ENCODE measurements at places on chromosomes 3 and 15.

DNA sequence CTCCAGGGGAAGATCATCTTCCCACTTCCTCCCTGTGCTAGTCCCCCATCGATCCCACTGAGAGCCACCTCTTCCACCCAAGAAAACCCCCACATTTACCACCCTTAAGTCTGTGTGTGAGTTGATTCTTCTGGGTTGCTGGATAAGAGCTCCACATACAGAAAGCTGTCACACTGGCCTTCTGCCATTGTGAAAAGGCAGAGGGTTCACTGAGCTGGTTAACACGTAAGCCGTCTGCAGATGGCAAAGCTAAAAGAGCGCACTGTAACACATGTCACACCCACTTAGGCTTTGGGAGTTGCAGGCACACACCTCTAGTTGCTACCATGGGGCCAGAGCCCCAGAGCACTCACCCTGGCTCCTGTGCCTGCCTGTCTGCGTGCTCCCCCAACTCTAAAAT is 309.8 kb upstream of the LRRC3B start:
- no peak for DNase-seq

GRCh38 chr15:28079313-28079969 is 19.7 kb downstream of the OCA2 start:
- no peak for DNase-seq

DNA sequence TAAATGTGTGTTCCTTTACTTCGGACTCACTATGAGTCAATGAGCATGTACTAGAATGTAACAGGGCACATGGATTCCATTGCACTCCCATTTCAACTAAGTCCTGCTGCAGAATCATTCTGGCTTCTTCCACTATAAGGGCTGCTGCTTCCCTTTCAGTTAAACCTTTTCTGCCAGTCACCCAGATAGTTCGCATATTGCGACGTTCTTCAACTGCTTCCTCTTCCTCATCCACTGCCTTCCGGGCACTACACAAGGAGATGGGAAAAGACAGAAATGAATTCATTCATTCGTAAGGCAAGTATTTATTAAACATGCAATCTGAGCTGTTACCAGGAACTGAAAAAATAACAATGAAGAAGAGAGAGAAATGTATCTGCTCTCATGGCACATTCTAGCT is 55.6 kb downstream of the POLQ start:
- no peak for DNase-seq

DNA sequence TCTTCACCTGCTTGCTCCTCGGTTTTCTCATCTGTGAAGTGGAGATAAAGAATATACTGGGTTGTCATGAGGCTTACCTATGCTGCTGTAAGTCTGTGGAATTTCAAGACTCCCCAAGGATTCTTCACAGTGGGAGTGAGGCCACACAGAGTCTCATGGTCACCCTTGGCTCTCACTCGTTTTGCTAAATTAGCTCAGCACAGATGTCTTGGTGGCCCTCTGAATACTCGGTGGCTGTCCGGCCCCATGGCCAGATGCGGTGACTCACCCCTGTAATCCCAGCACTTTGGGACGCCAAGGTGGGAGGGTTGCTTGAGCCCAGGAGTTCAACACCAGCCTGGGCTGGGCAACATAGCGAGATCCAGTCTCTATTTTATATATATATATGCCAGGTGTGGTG is 5.0 kb upstream of the CHCHD6 start:
- no peak for DNase-seq

DNA sequence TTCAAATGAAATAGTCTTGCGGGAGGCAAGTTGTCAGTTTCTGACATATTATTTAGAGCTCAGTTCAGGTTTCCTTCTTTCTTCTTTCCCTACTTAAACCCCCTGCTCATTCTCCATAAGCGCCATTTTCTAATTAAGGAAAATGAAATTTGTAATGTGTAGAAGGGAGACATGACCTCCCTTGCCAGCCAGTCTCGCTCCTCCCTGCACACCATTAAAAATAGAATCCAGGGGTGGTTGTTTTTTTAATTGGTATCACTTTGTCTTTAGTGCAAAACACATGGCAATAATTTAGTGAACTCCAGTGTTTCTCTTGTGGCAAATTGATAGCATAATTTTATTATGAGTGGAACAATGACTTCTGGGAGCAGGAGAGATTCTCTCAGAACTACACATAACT is 160.1 kb downstream of the MEIS2 start:
- no peak for DNase-seq

DNA sequence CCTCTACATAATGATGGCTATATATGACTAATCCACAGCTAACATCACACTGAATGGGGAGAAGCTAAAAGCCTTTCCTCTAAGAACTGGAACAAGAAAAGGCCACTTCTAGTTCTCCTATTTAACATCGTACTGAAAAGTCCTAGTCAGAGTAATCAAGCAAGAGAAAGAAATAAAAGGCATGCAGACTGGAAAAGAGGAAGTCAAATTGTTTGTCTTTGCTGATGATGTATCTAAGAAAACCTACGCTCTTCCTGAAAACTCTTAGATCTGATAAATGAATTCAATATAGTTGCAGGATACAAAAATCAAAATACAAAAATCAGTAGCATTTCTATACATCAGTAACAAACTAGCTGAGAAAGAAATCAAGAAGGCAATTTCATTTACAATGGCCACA is 116.9 kb downstream of the TP63 start:
- no peak for DNase-seq

GRCh38 chr3:38558864-38559263 is 62.7 kb downstream of the EXOG start:
- no peak for DNase-seq

DNA sequence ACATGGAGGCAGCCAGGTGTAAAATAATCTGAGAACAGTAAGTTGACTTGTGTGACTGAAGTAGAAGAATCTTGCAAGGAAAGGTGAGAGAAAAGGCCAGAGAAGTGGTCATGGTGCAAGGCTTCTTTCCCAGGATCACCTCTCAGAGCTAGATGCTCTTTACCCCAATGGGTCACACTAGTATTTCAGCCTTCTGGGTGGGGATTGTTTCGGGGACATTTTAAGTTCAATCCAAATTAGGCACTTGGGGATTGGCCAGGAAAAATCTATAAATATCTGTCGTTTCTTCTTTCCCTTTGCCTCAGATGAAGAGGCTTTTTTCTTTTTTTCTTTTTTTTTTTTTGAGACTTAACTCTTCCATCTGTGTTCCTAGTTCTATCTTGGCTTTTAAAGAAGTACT is 188.0 kb downstream of the KLHL25 start:
- no peak for DNase-seq

DNA sequence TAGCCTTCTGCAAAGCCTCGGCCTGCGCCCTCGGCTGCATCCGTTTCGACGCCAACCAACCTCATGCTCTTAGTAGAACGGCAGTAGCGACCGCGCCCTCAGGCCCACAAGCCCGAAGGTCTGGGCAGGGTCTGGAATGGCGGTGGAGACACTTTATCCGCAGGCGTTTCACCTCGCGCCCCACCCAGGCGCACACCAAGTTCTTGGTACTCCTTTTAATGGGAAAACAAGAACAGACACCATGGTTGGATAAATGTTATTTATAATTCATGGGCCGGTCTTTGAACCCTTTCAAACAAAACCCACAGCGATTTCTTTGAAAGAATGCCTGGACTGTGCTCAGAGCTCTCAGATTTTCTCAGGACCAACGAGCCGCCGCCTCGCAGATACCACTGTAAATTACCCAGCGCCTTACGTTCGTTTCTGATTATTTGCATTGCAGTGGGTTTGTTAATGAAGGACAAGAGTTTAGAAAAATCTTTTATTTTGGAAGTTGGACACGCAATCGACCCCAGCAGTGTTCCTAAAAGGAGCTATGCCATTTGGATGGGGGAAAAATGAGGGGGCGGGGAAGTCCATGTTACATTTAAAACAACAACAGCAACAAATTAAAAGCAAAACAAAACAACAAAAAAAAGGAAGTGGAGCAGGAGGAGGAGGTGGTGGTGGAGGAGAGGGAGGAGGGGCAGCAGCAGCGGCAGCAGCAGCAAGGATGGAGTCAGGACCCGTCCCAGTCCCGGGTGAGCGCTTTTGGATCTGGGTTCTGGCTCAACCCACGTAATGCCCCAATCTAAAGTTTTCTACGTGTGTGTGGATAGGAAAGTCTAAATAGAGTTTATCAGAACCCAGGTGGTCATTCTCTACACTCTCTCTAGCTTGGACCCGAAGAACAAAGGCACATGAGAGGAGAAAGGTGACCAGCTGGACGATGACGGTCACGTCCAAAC is 993 bp upstream of the ISL2 start:
- DNase-seq = no peak

DNA sequence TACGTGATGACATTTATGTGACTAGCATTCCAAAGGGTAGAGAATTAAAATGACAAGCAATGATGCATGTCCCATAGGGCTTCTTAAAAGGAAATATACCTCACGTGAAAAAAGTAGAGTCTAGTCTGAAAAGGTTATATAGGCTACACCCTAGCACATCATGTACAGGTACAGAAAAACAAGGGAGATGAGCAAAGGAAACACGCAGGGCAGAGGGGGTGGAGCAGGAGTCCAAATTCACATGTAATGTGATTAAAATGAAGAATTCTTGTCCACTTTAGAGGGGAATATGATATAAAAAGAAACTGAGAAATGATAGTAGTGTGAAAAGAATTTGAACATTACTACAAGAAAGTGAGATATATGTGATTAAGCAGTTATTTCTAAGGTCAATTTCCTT is 59.4 kb downstream of the HACD2 start:
- DNase-seq = no peak

- no peak for DNase-seq
Measured at GRCh38 chr3:44926172-44926571, 49.8 kb downstream of the ZDHHC3 start.
